ENCODE measurements at places on chromosomes 7 and 10.

DNA sequence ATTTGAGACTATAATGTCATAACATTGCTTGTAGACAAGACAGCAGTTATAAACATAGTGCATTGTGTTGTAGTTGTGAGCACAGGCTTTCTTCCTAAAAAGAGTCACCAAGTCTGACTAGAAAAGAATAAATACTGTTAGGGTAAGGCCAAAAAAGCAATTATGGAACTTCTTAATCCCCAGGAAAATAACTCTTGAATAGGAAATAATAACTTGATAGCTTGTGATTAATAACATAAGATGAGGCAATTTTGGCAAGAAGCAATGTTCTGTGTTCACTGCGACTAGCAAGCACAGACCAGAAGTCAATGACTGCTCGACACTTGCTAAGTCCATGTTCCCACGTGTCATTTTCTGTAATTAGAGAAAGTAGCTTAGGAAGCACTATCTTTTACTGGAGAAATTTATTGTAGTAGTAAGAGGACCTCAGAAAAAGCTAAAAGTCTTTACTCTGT lies 97.1 kb downstream of the AGMO start:
- DNase-seq = no peak

GRCh38 chr7:29401769-29402168 lies 161.9 kb upstream of the PRR15 start:
- DNase-seq = no peak

DNA sequence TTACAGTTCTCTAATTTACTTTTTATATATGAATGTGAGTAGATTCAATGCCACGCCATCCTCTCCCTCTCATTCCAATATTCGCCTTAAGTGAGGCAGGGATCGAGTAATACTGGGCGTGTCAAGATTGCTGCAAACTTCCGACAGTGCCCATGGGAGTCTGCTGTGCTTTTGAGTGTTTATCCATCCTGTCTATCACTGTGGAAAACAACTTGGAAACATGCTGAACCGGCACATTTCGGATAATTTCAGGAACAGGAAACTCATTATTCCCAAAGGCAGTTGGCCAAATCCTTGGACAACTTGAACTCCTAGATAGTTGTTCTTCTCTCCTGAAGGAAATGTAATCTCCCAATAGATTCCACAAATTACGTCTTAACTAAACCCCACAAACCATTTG lies 28.5 kb downstream of the PIP4K2A start:
- no peak for DNase-seq

GRCh38 chr7:771234-772004 lies 44.3 kb upstream of the PRKAR1B start:
- DNase-seq = no peak

DNA sequence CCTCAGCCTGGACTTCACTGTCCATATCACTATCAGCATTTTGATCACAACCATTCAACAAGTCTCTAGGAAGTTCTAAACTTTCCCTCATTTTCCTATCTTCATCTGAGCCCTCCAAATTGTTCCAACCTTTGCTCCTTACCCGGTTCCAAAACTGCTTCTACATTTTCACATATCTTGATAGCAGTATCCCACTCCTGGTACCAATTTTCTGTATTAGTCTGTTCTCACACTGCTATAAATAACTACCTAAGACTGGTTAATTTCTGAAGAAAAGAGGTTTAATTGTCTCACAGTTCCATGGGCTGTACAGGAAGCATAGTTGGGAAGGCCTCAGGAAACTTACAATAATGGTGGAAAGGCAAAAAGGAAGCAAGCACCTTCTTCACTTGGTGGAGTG lies 11.9 kb downstream of the THAP5 start:
- DNase-seq = no peak

DNA sequence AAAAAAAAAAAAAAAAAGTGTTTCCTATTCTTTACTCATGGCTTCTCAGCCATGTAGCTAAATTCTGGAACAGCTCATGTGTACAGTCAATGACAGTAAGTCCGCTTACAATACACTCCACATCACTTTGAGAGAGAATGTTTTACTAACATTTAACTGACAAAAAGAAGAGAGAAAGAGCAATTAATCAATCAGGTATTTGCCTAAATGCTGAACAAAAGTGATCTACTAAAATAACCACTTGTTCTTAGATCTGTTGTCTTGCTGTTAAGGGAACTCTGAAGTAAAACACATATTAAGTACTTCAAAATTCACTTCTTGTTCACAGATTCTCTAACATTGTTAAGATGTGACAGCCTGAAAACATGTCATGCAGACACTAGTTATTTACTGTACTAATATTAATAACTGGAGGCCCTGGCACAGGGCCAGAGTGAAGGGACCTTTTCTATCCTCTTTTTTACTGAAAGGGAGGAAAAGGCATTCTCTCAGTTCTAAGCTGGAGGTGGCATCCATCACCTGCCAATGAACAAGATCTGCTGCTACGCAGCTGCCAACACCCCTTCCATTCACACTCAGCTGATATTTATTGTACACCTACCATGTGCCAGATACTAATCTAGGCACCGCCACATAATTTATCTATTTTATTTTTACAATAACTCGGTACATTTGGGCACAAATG lies 72.6 kb downstream of the AHR start:
- DNase-seq = no peak

- DNase-seq = no peak
These were observed 87.5 kb upstream of the GATA3 start for GRCh38 chr10:7967035-7967434.

- no peak for DNase-seq
These were observed 6.0 kb downstream of the TSC22D4 start for GRCh38 chr7:100472854-100473499.

GRCh38 chr10:49228677-49229076 lies 40.5 kb upstream of the TMEM273 start:
- no peak for DNase-seq

DNA sequence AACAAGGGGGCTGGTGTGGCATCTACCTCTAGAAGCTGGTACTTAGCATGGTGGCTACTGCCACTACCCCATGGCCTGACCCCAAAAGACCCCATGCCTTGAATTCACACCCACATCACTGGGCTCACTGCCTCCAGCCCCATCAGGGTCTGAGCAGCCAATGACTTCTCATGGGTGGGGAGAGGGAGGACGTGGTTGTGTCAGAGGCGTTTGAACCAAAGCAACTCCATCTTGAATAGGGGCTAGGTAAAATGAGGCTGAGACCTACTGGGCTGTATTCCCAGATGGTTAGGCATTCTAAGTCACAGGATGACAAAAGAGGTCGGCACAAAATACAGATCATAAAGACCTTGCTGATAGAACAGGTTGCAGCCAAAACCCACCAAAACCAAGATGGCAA lies 15.2 kb downstream of the KCP start:
- no peak for DNase-seq

GRCh38 chr10:70588255-70588654 lies 14.3 kb downstream of the PRF1 start:
- DNase-seq = no peak

DNA sequence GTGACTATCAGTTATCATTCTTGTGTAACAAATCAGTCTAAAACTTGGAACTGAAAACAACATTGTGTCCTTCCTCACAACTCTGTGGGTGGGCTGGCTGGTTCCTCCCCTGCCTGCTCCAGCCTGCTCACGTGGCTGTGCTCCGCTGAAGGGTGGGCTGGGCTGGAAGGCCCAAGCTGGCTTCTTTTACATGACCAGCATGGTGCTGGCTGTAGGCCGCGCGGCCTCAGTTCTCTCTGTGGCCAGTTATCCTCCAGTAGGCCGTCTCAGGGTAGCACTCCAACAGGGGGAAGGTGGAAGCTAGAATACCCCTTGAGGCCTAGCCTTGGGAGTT lies 11.3 kb downstream of the ADAMTS14 start:
- DNase-seq = no peak

DNA sequence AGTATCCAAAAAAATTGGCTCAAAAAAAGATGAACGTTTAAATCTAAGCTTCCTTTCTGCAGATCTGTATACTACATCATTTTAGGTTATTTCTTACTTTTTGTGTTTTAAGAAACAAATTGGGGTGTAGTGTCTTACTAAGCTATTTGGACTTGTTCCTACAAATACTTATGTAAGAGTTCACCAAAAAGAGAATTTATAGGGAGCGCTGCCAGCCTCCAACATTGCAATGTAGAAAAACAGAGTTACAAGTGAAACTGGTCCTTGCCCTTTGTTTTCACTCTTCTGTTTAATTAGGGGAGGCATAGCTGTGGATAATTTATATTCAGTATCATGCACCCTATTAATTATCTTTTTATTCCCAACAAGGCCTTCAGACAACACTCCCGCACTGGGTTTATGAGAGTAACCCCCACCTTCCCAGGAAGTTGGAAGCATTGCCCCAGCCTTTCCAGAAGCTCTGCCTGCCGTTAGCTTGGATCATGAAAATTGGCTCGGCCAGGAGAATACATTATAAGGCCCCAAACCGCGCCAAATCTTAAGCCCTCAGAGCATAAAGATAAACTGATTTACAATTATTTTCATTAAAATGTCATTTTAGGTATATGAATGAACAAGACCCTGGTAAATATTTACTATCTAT lies 261.8 kb upstream of the KLF6 start:
- DNase-seq = no peak

- no peak for DNase-seq
These were observed 282.3 kb upstream of the SHH start for GRCh38 chr7:156094350-156095146.

GRCh38 chr10:51501396-51501795 lies 198.0 kb downstream of the CSTF2T start:
- no peak for DNase-seq

DNA sequence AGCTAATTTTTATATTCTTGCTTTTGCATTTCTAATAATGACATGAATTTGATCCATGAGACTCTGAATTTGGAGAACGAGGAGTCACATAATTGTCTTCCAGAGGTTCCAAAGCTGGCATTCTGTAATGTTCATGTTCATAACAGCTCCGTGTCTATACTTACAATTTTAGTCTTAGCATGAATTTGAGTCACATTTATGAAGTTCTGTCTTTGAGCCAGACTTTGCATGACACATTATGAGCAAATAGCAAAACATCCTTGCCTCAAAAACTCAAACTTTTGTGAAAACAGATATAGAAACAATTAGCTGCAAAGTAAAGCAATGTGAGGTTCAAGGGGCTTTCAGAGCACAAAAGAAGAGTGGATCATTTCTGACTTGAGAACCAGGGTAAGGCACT lies 44.5 kb upstream of the CAV2 start:
- no peak for DNase-seq

DNA sequence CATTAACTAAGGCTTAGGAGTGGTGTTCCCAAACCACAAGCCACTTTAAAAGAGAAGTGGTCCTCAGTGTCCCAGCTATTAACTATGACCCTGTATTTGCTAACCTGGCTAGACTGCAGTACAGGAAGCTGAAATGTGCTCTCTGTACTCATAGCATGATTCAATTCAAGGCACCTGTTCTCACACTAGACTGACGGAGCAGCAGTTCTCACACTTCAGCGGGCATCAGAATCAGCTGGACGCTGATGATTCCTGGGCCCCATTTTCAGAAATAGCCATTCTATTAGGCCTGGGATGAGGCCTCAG lies 24.5 kb upstream of the MSRB2 start:
- no peak for DNase-seq

DNA sequence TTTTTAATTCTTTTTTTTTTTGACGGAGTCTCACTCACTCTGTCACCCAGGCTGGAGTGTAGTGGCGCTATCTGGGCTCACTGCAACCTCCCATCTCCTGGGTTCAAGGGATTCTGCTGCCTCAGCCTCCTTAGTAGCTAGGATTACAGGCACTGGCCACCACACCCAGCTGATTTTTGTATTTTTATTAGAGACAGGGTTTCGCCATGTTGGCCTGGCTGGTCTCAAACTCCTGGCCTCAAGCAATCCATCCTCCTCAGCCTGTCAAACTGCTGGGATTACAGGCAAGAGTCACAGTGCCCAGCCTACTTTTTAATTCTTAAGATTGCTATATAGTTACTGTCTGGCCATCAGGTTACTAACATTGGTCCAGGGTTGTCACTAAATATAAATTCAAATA lies 59.6 kb downstream of the ZNF277 start:
- no peak for DNase-seq

DNA sequence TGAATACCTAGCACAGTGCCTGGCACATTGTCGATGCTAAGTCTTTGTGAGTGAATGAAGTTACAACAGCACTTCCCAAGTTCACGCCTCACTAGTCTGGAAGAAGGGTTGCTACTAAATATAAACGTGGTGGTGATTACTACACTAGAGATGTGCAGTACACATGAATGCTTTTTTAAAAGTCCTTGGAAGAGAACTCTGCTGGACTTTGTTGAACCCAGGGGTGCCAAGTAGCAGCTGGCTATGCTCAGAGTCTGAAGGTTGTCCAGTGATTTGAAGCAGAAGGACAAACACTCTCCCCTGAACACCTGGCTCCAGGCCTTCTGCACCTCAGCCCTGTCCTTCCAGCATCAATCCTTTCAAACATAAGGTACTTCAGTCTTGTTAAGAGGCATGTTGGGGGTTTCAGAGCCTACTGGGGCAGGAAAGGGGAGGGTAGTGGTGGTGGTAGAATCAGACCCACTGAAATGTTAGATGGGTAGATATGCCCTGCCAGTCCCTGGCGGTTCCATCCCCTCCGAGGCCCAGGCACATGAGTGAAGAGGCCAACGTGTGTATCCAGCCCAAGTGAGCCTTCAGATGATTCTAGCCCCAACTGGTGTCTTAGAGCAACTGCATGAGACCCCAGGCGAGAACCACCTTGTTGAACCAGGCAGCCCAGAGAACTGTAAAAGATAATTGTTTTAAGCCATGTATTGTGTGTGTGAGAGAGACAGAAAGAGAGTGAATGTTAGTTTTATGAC lies 94.4 kb downstream of the TAX1BP1 start:
- DNase-seq = no peak

DNA sequence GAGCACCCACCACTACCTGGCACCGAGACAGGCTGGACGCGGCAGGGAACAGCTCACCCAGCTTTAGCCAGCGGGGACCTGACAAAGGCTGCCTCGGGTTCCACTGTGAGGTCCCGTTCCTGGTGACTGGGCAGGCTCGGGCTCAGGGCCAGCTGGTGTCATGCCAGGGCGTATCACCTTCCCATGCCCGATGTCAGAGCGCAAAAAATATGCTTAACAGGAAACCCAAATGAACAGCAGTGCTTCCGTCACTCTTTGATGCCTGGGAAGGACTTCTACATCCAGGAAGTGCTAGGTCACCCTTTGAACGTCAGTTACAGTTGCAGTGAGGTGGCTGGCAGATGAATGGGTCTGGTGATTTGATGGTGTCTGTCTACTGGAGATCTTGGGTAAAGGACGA lies 106.0 kb downstream of the ADARB2 start:
- DNase-seq = no peak

DNA sequence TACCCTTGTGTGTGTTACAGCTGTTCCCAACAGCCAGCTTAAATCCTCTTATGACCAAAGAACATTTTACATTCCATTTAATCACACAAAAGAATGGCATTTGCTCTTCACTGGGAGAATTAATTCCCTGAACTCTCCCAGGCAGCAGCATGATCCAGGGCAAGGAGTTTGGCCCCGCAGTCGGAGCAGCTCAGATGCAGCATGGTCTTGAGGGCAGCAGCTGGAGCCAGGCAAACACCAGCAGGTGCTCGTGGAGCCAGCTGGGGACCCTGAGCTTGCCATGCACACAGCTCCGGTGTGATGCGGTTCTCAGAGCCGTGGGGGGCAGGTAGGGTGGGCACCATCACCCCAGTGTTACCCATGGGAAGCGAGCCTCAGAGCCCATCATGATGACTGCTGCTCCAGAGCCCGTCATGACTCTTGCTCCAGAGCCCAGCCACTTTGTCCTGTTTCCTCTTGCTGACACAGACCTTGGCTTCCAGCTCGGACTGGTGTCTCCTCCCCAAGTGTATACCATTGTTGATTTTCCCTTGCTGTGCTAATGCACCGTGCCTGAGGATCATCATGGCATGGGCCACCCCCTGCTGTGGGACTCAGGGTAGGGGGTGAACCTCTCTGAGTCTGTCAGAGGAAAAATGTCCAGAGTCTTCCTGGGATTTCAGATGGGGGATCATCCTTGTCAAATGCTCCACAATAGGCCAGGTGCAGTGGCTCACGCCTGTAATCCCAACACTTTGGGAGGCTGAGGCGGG lies 75.8 kb downstream of the ZRANB1 start:
- no peak for DNase-seq

Data from esophagus squamous epithelium (tissue), 5 donors.